ENCODE measurements at places on chromosomes 1 and 21.

DNA sequence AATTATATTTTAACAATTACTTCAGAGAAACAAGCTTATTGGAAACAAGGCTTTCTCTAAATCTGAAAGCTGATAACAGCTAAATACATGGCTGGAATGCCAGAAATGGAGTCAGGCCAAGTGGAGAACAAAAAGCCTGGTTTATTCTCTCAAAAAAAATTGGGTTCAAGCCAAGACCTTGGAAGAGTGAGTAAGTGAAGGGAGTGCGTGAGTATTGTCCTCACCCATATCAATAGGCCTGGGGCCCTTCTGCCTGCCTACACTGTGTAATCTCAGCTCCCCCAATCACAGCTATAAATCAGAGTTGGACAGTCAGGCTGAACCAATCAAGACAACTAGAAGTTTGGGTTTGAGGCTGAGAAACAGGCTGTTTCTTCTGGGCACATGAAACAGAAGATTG lies 7.4 kb downstream of the KYAT3 start:
- DNase-seq: no peak

DNA sequence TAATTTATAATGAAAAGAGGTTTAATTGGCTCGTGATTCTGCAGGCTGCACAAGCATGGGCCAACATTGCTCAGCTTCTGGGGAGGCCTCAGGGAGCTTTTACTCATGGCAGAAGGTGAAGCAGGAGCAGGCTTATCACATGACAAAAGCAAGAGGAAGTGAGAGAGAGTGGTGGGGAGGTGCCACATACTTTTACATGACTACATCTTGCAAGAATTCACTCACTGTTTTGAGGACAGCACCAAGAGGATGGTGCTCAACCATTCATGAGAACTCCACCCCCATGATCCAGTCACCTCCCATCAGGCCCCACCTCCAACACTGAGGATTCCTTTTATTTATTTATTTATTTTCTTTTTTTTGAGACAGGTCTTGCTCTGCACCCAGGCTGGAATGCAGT lies 5.5 kb upstream of the PLEKHM2 start:
- DNase-seq: no peak

GRCh38 chr1:107649023-107649422 lies 316.0 kb downstream of the VAV3 start:
- no peak for DNase-seq

DNA sequence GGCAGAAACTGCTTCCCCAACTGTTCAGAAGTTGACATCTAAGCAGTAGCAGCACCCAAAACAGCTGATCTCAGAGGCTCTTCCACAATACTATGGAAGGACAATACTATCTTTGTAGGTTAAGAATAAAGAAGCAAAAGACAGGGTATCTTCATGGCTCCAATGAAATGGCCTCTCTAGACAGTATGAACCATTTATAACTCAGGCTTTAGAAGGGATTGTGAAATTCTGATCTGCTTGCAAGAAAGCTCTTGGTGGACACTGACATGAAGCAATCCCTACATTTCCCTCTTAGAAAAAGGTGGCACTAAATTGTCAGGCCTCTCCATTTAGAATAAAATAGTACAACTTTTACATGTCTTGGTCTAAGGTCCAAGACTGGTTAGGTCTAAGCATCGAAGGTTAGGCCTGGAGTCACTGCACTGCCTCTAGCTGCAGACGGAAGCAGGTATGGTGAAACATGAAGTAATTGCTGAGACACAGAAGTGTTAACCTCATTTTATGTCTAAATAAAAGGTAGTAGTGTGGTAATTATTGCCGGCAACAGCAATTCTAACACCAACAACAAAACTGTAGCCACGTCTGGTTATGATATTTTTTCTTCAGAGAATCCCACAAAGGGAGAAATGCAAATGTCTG lies 50.6 kb upstream of the HP1BP3 start:
- no peak for DNase-seq

- DNase-seq: no peak
Measured at GRCh38 chr1:205700865-205701401, 20.6 kb upstream of the SLC45A3 start.

DNA sequence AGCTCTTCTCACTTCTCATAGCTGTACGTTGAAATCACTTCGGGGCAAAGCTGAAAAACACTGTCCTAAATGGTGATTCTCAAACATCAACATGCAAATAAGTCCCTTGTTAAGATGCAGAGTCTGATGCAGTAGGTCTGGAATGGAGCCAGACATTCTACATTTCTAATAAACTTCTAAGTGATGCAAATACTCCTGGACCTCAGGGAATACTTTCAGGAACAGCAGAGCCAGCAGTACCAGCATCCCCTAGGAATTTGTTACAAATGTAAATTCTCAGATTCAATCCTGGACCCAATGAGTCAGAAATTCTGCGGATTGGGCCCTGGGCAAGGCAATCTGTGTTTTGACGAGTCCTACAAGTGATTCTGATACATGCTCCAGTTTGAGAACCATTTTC lies 152.3 kb downstream of the PCNX2 start:
- no peak for DNase-seq

DNA sequence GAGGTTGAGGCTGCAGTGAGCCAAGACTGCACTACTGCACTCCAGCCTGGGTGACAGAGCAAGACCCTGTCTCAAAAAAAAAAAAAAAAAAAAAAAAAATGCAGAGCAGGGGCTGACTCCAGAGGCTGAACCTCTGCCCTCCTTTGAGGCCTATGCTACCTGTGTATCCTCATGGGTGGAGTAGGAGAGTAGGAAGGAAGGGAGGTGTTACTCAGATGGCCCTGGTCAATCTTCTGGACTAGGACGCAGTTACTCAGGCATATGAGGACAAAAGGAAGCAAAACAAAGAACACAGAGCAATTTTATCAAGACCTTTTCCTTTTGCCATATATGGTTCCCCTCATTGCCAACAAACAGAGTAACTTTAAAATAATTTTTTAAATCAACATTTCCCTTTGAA lies 35.2 kb downstream of the TGFBR3 start:
- DNase-seq: no peak

- no peak for DNase-seq
Measured at GRCh38 chr1:1315435-1315954, 7.1 kb downstream of the PUSL1 start.

GRCh38 chr1:235107368-235108184 lies 21.1 kb downstream of the TOMM20 start:
- no peak for DNase-seq

DNA sequence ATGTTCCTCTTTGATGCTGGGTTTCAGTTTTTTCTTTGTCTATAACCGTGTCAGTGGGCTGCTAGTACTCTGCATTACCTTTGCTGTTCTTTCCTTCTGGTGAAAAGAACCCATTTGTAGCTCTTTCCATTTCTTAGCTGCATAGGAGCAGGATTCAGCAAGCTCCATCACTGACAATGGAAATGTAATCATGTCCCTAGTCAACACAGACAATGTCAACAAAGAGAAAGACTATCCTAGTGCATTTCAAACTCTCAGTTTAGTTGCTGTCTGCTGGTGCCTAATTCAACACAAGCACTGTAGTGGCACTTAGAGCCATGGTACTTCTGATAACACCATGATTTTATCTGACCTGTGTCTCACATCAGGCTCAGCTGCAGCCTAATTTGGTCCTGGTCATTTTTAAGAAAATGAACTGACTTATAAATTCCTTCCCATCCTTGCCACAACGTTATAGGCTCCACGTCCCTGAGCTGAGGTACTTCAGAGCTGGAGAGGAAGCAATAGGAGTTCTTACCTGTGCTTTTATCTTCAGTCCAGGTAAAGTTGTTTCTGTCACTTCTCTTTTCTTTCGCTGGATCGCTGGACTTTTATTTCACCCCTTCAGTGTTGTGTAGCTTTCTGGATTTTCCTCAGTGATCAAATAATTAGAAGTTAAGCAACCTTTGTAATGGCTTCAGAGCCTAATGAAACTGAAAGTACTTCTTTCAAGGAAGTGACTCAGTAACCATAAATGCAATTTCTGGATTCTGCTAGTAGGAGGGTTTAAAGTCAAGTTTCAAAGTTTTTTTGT lies at the start of gene GBP3:
Gene GBP3, minus strand, starts transcription at position 700 of the 793 bp plus-strand sequence. CDS start 2,145 bp downstream, outside the sequence.
- DNase-seq: no peak

- no peak for DNase-seq
Measured at GRCh38 chr1:3772715-3773571, at the start of gene SMIM1. SMIM1 (plus strand) TSS chr1:3772749; CDS start chr1:3775374, 2,625 bp downstream.

DNA sequence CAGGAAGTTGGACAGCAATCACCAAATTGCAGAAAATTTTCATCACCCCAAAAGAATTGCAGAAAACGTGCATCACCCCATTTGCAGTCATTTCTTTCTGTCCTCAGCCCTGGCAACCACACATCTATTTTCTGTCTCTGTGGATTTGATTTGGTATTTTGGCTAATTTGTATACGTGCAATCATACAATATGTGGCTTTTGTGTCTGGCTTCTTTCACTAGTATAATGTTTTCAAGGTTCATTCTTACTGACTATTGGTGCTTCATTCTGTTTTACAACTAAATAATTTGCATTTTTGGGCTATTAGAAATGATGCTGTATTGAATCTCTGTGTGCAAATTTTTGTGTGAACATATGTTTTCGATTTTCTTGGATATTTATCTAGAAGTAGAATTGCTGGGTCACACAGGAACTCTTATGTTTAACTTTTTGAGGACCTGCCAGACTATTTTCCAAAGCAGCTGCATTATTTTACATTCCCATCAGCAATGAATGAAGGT lies 24.8 kb upstream of the PRDM2 start:
- no peak for DNase-seq

- no peak for DNase-seq
Measured at GRCh38 chr1:117795190-117795589, 134.2 kb downstream of the GDAP2 start.

DNA sequence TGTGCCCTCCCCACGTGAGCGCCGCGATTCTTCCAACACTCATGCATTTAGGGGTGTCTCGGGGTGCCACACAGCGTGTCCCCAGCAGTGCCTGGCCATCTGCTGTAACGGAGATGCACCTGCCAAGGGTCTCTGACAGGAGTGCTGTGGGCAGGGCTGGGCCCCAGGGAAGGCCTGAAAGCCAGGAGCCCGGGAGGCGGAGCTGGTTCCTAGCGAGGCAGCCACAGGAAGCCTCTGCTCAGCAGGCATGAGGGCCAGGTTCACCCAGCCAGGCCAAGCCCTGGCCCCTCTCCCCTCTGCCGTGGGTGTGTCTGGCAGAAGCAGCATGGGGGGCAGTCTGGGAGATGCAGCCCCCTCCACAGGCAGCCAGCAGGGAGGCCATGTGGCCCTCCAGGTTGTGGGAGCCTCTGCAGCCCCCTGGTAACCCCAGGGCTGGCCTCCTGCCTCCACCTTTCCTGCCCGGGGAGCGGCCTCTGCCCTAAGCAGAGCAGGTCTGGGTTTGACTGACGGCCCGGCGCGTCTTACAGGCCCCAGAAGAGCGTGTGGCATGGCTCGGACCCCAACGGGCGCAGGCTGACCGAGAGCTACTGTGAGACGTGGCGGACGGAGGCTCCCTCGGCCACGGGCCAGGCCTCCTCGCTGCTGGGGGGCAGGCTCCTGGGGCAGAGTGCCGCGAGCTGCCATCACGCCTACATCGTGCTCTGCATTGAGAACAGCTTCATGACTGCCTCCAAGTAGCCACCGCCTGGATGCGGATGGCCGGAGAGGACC lies 30.4 kb downstream of the SLC19A1 start:
- no peak for DNase-seq

GRCh38 chr1:91731815-91732214 lies 154.1 kb downstream of the TGFBR3 start:
- DNase-seq: no peak

GRCh38 chr1:155777582-155777981 lies 79.4 kb downstream of the GON4L start:
- no peak for DNase-seq

DNA sequence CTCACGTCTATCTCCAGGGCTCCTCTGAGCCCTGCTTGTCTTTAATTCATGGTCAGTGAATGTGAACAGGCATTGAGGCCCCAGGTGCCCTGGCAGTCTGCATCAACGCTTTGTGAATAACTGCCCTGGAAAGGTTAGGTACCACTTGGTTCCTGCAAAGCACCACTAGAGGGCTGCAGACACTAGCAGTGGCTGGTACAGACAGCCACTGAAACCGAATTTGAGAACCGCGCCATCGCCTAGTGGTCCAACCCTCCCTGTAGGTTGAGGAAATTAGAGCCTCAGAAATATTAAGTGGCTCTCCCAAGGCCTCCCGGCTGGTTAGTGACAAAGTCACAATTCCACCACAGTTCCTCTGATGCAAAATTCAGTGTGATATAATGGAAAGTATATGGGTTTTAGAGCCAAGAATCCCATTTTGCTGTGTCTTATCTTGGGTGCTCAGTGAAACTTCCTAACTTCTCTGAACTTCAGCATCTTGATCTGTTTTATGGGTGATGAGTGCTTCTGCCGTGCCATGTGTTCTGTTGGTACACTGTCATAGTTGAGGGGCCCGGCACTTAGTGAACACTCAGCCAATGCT lies 46.2 kb upstream of the BCL9 start:
- peak; percentile 48 for DNase-seq

- no peak for DNase-seq
Measured at GRCh38 chr1:203934027-203934426, 72.6 kb downstream of the SNRPE start.

- no peak for DNase-seq
Measured at GRCh38 chr1:100076319-100076718, 56.4 kb downstream of the SASS6 start.

DNA sequence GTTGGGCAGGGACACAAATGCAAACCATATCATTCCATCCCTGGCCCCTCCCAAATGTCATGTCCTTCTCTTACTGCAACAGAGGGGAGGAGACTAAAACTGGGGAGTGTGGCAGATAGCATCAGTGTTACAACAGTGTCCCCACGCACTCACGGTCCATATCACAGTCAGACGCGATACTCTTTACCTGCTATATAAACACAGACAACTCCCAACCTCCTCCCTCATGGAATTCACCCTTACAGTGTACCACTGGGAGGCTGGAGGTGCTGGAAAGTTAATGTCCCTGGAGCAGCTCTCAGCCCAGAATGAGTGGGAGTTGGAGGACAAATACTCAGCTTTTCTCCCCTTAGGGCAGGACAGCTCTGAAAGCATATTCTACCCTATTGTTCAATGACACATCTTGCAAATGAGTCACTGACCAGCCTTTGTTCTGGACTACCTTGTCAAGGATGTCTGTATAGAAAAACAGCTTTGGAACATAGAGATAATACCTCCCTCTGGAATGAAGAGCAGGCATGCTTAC lies 445.9 kb downstream of the SETD4 start:
- no peak for DNase-seq

GRCh38 chr1:223350361-223350908 lies 13.5 kb downstream of the SUSD4 start:
- DNase-seq: no peak

All from activated CD4-positive, CD25-positive, alpha-beta regulatory T cell treated with anti-CD3 and anti-CD28 coated beads, Interleukin-2, amount 50 U/mL, for 16 hours (primary cell).